ENCODE measurements at places on chromosomes 2 and 18.
A peak's percentile ranks its signal among the peaks of the same experiment; 100 is the strongest.

DNA sequence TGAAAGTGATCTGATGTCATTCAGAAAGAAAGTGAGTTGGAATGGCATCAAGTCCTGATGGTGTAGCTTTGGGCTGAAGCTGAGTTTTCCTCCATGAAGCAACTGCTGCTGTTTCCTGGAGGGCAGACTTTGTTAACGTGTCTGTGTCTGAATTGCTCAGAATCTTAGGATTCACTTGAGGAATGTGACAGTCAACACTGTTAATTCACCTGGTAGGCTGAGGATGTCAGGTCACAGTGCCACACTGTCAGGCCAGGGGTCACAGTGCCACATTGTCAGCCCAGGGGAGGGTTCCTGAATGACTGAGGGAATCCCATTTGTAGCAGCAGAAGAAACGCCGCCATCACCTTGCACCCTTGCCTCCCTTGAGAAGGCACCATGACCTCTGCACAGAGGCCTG is 39.4 kb downstream of the LYPD6B start:
- DNase-seq = no peak

GRCh38 chr18:5909125-5909524 is 13.8 kb upstream of the TMEM200C start:
- DNase-seq = no peak

DNA sequence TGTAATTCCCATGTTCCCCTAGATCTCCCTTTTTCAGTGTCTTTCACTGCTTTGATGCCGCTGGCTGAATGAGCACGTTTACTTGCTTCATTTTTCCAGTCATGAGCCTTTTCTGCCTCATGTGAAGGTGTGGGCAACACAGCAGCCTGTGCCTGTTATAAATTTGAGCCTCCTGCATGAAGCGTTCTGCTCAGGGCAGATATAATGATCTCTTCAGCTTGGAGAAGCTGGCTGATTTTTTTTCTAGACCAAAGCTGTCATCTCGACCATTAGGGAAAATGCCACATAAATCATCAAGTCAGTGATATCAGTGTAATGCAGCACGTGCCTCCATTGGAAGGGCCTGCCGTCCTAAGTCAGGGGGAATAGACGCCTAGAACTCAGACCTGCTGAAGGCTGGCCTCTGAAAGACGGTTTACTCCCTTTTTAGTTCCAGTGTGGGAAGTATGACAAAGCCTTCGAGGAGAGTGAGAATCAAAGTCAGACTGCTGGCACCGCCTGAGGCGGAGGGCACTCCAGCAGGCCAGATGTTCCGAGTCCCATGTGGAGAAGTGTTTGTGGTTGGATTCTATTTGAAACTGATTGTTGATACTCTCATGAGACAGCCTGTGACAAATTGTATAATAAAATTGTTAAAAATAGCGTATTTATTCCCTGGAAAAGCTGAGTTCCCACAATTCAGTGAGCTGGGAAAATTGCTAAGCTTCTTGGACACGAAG is 196.5 kb downstream of the MYO1B start:
- no peak for DNase-seq

- no peak for DNase-seq
Observed at GRCh38 chr2:168892327-168892726, 2.1 kb upstream of the SPC25 start.

GRCh38 chr2:156561326-156561725 is 125.1 kb downstream of the GPD2 start:
- no peak for DNase-seq

GRCh38 chr18:26383454-26384270 is 157.4 kb downstream of the TAF4B start:
- DNase-seq = peak; percentile 23

DNA sequence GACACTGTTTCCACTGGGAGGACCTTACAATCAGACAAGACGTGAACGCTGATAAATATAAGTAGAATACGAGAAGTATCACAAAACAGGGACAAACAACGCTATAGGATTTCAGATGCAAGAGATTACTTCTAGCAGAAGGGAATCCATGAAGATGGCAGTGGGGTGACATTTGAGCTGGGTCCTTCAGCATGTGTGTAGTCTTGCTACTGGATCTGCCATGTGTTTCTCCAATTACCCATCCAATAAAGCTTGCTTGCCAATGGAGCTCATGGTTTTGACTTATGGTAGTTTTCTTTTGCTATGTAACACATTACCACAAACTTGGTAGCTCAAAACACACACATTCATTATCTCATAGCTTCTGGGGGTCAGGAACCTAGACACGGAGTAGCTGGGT is 32.8 kb upstream of the LGALSL start:
- DNase-seq = no peak

DNA sequence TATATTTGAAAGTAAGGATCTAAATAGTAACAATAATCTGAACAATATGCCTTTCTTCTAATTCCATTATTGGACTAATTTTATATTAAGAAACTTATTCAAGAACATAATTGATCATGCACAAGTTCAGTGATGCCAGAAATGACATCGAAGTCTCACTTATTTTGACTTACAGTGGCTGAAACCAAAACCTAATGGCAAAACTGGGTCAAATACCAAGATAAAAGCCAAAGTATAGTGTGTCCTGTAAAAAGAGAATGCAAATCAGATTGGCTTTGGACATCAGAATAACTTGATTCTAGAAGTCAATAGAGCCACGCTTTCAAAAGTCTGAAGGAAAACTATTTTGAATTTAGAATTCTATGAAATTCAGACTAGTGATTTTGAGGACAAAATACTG is 137.2 kb downstream of the FTCDNL1 start:
- DNase-seq = no peak

DNA sequence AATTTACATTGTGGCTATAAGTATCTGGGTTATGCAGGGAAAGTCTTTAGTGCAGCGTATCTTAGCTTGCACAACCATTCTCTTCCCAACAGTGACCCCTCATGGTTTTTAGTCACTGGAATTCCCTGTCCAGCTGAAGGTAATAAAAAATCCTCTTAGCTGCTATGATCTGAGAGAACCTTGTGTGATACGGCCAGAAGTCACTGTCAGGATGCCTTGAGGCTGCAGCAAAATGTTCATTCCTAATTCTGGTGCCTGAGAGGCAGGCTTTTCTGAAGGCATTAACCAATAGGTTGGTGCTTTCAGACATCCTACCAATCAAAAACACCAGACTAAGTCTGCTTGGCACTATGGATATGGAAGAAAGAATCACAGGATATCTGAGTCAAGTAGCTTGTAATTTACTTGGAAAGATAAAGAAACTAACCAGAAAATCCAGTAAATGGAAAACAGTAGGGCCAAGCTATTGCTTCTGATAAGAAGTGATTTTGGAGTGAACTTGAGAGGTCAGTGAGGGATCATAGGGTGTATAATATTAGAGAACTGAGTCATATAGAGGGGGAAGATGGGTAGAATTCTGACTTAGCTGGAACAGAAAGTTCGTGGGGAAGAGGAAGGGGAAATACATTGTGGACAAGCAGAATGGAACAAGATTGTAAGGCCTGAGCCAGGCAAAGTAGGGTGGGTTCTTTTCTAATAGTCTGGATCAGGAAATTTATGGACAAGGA is 89.0 kb upstream of the SLC14A2 start:
- no peak for DNase-seq

GRCh38 chr18:78611869-78612268 is 367.7 kb upstream of the SALL3 start:
- no peak for DNase-seq

DNA sequence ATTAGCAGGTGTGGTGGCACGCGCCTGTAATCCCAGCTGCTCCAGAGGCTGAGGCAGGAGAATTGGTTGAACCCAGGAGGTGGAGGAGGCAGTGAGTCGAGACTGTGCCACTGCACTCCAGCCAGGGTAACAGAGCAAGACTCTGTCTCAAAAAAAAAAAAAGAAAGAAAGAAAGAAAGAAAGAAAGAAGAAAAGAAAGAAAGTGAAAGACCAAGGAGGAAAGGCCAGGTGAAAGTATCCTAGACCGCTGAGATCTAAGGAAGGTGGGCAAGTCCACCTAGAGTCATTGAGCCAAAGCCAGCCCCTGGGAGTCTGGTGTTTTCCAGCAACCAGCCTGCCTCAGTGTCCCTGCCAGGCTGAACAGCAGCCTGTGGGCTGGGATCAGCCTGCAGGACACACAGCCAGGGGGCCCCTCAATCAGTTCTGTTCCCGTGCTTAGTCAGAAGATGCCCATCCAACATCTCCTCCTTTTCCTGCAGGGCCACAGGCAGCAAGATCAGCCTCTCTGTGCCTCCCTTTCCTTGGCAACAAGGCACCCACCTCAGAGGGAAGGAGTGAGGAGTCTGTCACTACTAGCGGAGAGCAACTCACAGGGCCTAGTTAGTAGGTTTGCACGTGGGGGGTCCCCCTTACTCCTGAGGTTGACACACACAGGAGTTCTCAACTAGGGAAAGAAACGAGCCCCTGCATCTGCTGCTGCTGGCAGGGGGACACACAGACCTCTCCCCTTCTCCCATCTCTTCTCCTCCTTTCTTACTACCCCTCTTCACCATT is 64.1 kb downstream of the SMAD7 start:
- DNase-seq = no peak

- peak; percentile 35 for DNase-seq
Observed at GRCh38 chr2:185208261-185208660, 530.3 kb upstream of the FSIP2 start.

GRCh38 chr18:62850619-62851306 is 135.4 kb downstream of the PHLPP1 start:
- DNase-seq = no peak

GRCh38 chr2:201279079-201279478 is 18.7 kb downstream of the CASP8 start:
- DNase-seq = no peak

- no peak for DNase-seq
Observed at GRCh38 chr2:16709769-16710168, 44.1 kb upstream of the CYRIA start.

- DNase-seq = no peak
Observed at GRCh38 chr2:53697686-53698085, 69.9 kb upstream of the CHAC2 start.

DNA sequence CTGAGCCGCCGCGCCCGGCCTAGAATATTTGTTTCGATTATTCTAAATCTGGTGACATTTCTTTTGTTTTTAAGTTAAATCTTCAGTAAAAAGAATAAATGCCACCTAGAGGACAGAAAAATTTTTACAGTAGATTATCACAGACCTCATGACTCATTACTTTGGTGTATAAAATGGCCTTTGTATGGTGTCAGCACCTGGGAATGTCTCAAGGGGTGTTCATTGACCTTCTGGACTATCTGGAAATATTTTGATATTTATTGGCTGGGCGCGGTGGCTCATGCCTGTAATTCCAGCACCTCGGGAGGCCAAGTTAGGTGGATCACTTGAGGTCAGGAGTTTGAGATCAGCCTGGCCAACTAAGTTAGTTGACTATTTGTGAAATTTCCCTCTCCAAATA is 30.3 kb upstream of the SLC30A6 start:
- DNase-seq = peak; percentile 83

GRCh38 chr2:184053326-184053725 is 545.0 kb upstream of the ZNF804A start:
- DNase-seq = no peak

DNA sequence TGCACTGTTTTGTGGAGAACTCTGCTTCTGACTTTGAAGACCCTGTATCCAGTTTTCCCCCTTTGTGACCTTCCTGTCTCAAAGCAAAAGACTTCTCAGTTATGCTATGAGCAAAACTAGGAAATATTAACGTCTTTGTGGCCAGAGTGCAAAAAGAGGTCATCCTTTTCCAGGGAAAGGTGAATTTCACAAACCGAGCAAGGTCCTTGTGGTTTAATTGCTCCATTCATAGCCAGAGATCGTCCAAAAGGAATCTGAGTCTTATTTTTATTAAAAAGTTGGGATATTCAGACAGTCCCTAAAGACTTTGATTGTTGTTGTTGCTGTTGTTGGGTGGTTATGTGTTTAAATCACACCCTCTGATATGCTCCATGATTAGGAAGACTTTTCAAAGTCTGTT is 77.4 kb downstream of the NAB1 start:
- DNase-seq = no peak

- DNase-seq = no peak
Observed at GRCh38 chr2:64101141-64101591, 43.1 kb downstream of the PELI1 start.

DNA sequence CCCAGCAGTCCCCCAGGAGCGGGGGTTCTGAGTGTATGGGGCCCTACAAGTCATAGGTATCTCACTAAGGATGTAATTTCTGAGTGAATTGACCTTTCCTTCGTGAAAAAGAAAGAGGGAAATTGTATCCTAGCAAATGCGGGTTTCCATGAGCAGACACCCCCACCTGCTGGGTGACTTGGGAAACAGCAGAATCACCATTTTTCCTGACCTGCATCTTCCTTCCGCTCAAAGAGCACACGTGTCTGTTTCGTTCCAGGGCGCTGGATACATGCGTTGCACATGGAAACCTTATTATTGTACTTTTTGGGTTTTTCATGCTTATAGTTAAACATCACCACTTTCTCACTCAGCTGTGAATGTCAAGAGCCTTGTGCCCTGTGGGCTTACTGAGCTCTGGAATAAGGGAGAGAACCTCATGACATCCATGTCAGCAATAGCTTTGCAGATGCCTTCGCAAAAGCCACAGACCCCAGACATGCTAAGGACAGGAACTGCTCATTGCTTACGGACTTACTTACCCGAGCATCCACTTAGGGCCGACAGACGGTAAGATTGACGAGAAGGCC is 132.8 kb downstream of the TPO start:
- DNase-seq = no peak

- DNase-seq = no peak
Observed at GRCh38 chr2:223696719-223697118, 94.6 kb upstream of the SCG2 start.

GRCh38 chr2:111898703-111899514 is 502 bp downstream of the MERTK start:
- no peak for DNase-seq

- DNase-seq = no peak
Observed at GRCh38 chr2:173214213-173214612, 138.6 kb downstream of the MAP3K20 start.

- DNase-seq = no peak
Observed at GRCh38 chr2:226790431-226790830, 9.2 kb downstream of the IRS1 start.

- no peak for DNase-seq
Observed at GRCh38 chr18:63758615-63759240, 16.5 kb upstream of the SERPINB7 start.

DNA sequence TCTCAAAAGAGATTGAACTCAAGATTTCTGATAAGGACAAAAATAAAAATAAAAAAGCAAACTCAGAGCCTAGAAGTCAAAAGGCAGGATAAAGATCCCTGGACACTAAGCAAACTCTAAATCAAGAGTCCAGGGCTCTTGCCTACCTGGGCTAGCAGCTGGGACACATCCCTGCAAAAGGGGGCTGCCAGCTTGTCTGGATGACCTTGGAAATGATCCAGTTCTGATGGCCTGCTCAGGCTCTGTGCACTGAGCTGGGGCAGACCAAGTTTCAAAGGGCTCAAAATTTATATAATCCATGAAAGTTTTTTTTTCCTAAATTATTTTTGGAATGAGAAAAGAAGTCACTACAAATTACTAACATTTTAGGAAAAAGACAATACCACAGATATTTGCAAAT is 557.3 kb downstream of the CNTNAP5 start:
- DNase-seq = no peak
